ENCODE measurements at places on chromosomes 2 and 18.

- peak; percentile 66 for DNase-seq
Measured at GRCh38 chr18:60053747-60054304, 154.0 kb downstream of the PMAIP1 start.

DNA sequence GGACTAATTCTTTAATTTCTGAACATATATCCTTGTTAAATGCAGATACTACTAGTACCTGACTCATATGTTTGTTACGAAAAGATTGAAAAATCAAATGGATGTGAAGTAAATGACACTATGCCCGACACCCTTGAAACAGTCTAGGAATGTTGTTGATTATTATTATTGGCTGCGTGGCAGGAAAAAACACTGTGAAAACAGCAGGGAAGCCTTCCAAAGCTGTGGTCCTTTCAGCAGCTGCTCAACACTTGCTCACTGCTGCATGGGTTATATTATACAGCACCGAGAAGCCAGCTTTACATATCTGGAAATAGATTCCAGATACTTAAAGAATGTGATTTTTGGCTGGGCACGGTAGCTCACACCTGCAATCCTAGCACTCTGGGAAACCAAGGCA lies 26.5 kb downstream of the CRYGD start:
- no peak for DNase-seq

- DNase-seq = peak; percentile 84
Measured at GRCh38 chr2:47198985-47199451, 43.9 kb upstream of the STPG4 start.

- DNase-seq = no peak
Measured at GRCh38 chr2:39107156-39107555, 13.7 kb downstream of the SOS1 start.

DNA sequence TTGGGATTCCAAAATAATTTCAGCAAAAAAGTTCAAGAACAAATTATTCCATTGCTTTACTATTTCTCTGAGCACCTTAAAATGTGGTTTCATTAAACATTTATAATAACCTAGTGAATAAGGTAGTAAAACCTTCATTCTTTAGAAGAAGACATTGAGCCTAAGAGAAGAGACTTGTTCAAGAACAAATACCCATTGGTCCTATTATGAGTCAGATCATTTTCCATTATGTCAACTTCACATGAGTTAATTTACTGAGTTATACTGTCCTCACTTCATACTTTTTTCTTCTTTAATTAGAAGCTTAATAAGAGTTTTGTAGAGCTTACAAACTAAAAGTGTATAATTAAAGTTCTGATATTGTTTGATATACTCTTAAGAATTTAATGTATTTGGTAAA lies 5.5 kb downstream of the ANKRD62 start:
- no peak for DNase-seq

- no peak for DNase-seq
Measured at GRCh38 chr2:97935719-97936161, 60.0 kb downstream of the TMEM131 start.

DNA sequence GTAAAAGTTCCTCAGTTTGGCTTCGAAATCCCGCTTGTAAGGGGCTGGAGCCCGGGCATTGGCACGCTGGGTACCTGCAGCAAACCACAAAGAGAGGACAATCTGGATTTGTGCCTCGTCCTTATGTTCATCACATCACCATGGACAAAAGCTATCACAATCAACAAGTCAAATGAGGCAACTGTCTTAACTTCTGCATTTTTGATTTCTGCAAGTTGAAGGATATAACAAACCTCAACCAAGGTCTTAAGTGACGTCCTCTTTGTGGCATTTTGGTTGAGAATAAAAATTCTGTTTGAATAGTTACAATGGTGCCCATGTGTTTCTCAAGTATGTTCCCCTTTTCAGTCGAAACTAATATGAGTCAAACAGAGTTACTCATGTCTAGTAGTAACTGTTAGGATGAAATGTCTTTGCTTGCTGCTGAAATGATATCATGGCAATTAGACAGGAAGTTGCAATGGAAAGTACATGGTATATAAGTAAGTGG lies 70.8 kb upstream of the STK17B start:
- DNase-seq = no peak

GRCh38 chr2:38526195-38526594 lies 76.5 kb downstream of the HNRNPLL start:
- no peak for DNase-seq

DNA sequence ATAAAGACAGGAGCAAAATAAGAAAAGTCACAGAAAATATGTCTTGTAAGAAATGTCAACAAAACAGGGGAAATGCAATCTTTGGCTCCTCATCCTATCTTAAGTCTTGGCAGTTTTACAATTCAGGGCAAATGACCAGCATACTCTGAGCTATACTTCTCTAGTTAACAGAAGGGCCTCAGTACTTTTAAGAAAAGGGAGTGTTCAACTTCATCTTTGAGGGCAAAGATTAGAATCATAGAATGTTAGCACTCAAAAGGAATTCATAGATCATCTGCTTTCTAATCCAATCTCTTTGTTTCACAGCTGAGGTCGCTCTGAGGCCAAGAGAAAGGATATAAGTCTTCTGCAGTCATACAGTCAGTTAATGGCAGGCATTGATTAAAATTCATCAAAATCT lies 174.0 kb upstream of the NT5C1B start:
- DNase-seq = no peak

DNA sequence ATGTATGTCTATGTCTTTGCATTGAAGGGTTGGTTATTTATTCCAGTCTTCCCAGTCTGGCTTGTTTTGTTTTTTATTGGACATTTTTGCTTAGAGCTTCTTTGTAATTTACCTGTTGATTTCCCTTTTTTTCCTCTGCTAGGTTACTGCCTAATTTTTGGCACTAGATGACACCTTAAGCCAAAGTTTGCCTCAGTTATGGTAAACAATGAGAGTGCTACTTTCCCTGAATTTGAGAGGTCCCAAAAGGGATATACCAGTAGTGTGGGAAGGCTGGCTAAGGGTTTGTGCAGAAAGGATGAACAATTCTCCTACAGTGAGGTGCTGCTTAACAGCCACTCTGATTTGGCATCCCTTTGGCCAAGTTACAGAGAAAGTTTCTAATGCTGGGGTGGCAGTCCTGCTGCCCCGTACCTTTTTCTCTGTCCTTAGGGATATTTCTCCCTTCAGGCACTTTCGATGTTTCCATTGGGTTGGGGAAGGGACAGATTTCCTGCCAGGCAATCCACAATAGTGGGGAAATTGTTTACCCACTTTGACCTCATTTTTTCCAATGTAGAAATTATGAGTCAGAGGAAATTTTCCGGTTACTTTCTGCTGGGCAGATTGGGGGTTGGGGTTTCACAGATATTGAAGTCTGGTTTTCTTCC lies 354.9 kb downstream of the PTPRM start:
- no peak for DNase-seq

All from T1000 (cell line).